ENCODE measurements at places on chromosomes 1 and 21. TPM values are rescaled to one million over a fixed set of nuclear protein-coding genes. Genes with fewer than 3 reads are reported as not detected.

Gene CDC20
- 37.6 TPM for polyA plus RNA-seq

DNA sequence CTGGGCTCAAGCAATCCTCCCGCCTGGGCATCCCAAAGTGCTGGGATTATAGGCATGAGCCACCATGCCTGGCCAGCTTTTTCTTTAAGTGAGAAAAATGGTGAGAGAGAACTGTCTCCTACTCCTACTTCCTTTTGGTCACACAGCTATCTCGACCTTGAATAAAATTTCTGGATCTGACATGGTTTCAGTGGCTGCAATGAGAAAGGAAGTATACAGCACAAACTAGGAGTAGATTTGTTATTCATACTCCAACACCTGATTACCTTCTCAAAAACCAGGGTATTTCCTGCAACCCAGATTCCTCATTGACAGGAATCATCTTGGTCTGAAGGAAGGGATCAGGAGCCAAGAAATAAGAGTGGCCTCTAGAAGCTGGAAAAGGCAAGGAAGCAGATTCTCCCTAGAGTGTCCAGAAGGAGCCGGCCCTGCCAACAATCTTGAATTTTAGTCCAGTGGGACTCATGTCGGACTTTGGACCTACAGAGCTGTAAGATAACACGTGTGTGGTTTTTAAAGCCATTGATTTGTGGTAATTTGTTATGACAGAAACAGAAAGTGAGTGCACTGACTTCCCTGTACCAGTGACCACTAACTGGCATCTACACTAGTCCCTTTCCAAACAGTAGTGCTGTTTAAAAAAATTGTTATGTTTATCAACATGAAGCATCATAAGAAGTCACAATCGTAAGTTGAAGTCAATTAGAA, 516.6 kb downstream of the SMYD3 start:
- no peak for DNase-seq

Gene ASAP3
- polyA plus RNA-seq: 29.8 TPM

GRCh38 chr1:74908797-74909196, 175.8 kb downstream of the TYW3 start:
- DNase-seq: no peak
